ENCODE measurements at places on chromosomes 11 and 22. TPM values are rescaled to one million over a fixed set of nuclear protein-coding genes. Genes with fewer than 3 reads are reported as not detected.

Gene ANO9
- total RNA-seq = 10.5 TPM

Gene ART1
- not detected for total RNA-seq

Gene MS4A12
- not detected for total RNA-seq

Gene LRRC32
- not detected for total RNA-seq

Gene SCN2B
- total RNA-seq = 0.23 TPM

Gene MUC2
- not detected for total RNA-seq

Gene INCENP
- 20.1 TPM for total RNA-seq

Gene KCNJ11
- 0.23 TPM for total RNA-seq

Gene DGAT2
- 19.0 TPM for total RNA-seq

Gene PYGM
- 0.14 TPM for total RNA-seq

Gene MEI1
- total RNA-seq = not detected

Gene GGTLC2
- total RNA-seq = not detected

Gene ACR
- total RNA-seq = not detected

Gene SAA4
- 0.42 TPM for total RNA-seq

Gene SLC5A4
- total RNA-seq = not detected

Gene APOL3
- total RNA-seq = not detected

Gene SLCO2B1
- 0.07 TPM for total RNA-seq

All from airway epithelial cell (primary cell).